ENCODE measurements at places on chromosomes 11 and 22.

DNA sequence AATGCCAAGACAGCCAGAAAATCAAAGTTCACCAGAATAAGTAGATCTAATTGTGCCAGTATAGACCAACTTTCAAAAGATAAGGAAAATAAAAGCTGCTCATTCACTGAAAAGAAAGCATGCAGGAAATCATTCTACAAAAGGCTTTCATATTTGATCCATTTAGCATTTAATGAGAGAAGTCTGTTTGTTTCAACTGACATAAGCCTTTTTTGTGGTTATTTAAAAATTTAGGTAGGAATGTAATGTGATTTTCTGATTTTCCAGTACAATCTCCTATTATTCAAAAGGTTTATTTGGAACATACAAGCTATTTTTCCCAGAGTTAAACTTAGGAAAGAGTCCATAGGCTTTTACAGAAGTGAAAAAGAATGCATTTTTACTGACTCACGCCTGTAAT lies 92.7 kb downstream of the SBF2 start:
- no peak for DNase-seq

DNA sequence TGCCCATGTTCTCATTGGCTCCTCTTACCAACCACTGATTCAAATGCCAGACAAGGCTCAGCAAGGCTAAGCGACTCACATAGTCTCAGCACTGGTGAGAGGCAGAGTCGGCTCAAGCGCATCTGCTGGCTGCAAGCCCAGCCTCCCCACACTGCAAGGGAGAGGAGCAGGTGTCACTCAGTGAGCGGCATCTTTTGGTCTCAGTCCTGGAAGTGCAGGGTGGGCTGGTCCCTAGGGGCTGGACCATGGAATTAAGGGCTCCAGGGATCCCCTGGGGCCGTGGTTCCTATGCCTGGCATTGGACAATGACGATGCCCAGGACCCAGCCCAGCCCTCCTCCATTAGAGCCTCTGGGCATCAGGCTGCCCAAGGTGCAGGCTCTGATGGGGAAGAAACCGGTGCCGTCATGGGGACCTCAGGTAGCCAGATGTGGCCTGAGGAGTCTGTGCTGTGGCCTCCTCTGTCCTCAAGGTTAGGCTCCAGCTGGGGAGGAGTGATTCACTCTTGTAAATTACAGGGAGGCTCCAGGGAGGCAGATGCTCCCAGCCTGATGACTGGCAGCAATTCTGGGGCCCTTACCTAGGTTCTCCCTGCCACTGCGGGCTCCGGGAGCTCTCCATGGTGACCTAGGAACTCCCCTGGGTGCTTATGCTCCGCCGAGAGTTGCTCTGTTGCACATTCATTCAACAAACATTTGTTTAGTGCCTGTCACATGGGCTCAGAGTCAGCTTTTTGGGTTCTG lies 28.0 kb downstream of the FADS2 start:
- DNase-seq = no peak

DNA sequence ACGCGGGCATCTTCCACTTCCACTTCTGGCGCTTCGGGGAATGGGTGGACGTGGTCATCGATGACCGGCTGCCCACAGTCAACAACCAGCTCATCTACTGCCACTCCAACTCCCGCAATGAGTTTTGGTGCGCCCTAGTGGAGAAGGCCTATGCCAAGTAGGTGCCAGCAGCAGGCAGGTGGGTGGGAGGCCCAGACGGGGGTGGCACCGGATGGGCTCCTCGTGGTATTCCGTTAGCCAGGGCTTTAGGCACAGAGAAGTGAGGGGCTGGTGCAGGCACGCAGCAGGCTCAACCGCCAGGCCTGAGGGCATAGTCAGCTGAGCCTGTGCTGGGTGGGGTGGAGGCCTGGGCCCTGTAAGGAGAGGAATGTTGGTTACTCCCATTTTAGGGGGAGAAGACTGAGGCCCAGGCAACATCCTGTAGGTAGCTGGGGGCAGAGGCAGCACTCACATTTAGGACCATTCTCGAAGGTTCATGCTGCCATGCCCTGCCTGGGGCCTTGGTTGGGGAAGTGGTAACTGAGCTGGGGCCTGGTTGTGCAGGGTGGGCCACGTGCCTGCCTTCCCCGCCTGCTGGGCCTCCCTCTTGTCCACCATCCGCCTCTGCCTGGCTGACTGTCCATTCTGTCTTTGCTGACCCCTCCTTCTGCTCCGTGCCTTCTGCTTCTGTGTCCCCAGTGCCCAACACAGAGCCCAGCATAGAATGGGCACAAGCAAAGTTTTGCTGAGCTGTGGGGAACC lies 10.2 kb downstream of the OMP start:
- no peak for DNase-seq

DNA sequence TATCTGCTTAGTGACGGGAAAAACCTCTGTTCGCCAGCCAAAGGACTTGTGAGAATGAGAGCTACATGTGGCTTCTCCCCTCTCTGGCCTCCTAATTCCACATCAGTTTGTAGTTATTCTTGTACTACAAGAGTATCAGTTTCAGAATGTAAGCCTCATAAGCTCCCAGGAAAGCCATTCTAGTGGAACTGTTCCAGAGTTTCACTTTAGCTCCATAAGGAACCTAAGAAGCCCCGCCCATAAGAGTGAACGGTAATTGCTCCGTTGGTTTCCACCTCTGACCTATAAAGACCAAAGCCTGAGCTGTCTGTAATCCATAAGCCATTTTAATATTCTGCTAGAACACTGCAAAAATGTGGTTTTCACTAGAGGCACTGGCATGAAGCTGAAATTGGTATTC lies 53.0 kb downstream of the SIK3 start:
- DNase-seq = no peak

GRCh38 chr11:10310301-10310841 lies 5.5 kb downstream of the ADM start:
- no peak for DNase-seq

DNA sequence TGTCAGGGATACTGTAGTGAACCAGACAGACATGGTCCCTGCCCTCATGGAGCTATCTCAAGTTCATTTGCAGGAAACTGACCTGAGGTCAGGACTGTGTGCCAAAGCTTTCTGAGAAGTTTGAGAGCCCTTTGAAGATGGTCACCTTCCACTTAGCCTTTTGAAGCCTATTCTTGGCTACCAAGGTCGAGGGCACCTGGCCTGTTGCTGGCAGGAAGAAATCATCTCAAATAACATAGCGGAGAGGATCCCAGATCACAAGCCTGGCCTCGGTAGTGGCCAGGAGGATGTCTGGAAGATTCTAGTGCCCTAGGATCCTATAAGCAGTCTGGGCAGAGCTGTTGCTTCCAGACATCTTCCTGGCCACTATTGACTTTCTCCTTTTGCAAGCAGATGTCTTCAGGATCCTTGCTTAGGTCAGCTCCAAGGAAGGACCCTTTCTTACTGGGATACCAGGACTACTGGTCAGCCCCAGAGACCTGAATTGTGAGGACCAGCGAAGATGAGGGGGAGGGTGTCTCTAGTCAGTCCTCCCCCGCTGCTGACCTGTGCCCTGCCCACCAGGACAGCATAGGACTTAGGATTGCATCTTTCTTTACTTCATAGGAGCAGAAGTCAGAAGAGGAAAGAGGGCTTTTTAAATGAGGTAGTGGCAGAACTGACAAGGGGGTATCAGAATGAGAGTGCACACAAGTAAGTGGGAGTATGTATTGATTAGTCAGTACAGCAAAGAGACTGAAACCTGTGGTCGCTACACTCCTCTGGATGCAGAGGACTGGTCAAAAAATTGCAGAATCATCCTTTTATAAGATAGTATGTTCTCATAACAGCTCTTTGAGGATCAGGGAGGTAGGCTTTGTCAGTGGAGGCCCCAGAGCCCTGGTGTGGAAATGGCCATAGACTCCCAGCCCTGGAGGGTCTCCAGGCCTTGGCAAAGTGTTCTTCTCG lies 94.8 kb downstream of the TEAD1 start:
- no peak for DNase-seq

DNA sequence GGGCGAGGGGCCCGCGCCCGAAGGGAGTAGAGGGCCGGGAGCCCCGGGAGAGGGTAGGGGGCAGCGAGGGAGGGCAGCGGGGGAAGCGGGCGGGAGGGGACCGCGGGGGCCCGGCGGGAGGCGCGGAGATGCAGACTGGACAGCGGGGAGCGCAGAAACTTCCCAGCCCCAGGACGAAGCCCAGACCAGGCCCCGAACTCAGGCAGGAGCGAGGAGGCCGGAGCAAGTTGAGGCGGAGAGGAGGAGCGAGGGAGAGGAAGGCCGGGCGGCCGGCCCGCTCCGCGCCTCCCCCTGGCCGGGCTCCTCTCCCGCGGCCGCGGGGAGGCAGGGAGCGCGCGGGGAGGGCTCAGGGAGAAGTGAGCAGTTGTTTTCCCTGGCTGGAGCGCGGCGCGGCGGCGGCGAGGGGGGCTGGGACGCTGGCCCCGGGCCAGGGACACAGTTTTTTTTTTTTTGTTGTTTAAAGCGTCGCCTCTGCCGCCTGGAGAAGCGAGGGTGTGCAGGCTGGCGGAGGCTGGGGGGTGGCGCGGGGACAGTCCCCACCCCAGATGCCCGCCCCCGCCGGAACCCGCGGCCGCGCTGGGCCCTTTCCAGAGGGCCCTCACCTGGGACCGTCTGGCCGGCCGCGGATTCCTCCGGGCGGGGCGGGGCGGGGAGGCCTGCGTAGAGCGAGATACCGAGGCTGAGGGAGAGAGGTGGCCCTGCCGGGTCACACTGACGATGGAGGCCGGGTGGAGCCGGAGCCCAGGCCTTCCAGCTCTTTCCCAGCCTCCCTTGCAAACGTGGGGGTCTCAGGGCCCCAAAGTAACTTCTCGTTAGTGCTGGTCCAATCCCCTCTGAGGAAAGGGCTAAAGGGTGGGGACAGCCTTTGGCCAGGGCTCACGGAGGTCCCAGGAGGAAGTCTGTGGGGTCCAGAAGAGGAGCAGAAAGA lies at the start of gene LTBP3:
Gene LTBP3, minus strand, starts transcription at position 358 of the 928 bp plus-strand sequence. CDS start 400 bp downstream, outside the sequence.
- DNase-seq = no peak

DNA sequence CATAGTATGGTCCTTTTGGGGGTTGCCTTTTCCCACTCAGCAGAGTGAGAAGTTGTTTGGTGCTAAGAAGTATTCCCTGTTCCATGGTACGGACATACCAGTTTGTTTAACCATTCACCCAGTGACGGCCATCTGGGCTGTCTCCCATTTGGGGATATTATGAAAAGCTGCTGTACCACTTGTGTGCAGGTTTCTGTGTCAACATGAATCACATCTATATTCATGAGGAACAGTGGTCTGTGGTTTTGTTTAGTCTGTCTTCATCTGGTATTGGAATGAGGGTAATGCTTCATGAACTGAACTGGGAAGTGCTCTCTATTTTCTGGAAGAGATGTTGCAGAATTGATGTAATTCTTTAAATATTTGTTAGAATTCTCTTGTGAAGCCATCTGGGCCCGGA lies 89.5 kb downstream of the TRMU start:
- DNase-seq = no peak

DNA sequence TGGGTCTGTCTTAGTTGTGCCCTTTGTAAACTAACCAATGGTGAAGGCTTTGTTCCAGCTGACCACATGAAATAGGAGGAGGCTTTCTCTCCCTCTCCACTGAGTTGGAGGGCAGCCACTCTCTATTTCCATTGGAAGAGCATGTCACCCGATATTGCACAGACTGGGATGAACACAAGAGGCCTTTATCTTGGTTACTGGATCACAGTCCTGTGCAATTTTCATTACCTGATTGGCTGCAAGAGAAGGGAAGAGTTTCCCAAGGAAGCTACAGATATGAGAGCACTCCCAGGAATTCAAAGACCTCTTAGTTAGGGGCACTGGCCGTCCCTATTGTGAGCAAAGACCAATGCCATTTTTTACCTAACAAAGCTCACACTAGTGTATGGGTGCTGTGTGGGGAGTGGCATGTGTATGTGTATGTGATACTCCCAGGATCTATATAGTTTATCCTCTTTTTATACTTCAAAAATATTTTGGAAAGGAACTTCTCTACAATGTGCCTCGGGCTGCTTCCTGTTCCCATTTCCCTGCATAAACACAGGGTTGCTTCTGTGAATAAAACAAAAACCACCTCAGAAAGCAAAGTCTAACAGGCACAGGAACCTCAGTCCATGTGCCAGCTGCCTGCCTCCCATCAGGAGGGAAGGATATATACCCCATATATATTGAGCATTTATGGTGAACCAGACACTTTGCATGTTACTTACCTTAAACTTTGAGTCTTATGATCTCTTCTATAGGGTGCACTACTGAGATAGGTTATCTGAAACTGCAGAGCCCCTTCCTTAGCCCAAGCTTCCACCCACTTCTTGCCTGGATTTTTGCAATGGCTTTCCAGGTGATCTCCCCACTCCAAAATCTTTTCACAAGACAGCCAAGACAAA lies 126.5 kb downstream of the RASSF10 start:
- no peak for DNase-seq

- no peak for DNase-seq
Observed at GRCh38 chr11:62444236-62444833, 25.5 kb downstream of the SCGB1A1 start.

DNA sequence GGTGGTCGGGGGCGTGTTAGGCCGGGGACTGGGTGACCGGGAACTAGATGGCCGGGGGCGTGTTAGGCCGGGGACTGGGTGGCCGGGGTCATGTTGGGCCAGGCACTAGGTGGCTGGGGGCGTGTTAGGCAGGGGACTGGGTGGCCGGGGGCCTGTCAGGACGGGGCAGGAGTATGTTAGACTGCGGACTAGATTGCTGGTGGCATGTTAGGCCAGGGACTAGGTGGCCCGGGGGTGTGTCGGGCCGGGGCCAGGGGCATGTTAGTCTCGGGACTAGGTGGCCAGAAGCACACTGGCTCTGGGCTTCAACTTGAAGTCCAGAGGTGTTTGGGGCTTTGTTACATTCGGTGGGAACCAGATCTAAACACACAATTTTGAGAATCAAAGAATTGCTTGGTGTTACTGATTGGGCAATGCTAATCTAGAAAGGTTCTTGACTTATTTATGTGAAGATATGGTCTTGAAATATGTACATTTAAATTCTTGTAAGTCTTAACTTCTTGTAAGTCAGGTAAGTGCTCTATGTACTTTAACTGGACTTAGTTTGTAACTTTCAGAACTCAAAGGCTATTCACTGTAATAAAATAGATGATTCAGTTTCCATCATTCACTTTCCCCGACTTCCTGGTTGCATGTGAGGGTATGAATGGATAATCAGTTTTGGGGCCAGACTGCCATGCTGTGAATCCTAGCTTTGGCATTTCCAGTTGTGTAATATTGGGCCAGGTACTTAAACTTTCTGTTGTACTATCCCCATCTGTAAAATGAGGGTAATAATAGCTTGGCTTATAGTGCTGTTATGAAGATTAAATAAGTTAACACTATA lies 1.1 kb downstream of the EXT2 start:
- no peak for DNase-seq

GRCh38 chr11:119377961-119378667 lies 3.4 kb downstream of the USP2 start:
- DNase-seq = no peak

- DNase-seq = no peak
Observed at GRCh38 chr11:98183034-98183433, 837.7 kb upstream of the CNTN5 start.
